ENCODE measurements at places on chromosomes 5 and 9.

GRCh38 chr9:75109210-75109839 is 21.0 kb downstream of the OSTF1 start:
- no peak for DNase-seq

DNA sequence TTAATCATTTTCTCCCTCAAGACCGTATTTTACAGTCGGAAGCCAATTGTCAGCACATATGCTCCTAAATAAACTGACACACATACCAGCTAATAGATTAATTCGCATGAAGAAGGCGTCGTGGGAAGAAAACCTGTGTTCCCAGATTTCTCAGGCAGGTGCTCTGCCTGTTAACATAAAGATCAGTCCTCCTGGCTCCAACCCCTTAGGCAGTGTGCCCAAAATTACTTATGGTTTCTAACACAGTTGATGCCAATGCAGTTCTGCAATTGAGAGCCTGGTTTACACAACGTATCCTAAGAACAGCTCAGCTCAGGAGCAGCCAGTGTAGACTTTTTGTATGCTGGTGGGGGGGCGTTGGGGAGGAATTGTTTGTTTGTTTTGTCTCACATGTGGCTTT is 208.3 kb downstream of the ENC1 start:
- DNase-seq: no peak

- DNase-seq: no peak
Measured at GRCh38 chr9:74362423-74362822, 134.7 kb upstream of the RORB start.

DNA sequence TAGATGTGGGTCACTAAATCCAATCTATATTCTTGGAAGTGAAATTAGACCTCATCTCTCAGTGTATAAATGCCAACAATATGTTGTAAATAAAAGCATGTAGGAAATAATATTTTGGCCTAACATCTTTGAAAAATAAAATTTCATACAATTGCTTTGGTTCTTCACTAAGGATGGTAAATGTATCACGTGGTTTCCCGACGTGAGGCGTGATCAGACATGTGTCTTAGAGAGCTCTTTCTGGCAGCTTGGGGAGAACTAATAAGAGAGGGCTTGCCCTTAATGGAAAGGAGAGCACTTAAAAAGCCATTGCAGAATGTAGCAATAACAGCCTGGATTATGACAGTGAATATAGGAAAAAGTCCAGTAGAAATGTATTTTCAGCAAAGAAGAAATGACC is 602.6 kb downstream of the CDH12 start:
- DNase-seq: no peak

GRCh38 chr5:73615947-73616346 is 10.0 kb upstream of the ARHGEF28 start:
- no peak for DNase-seq

Data from stimulated activated CD8-positive, alpha-beta memory T cell treated with anti-CD3 and anti-CD28 coated beads, Interleukin-15, amount 100 ng/mL, for 48 hours (primary cell).